ENCODE measurements at places on chromosomes 7 and 10.

DNA sequence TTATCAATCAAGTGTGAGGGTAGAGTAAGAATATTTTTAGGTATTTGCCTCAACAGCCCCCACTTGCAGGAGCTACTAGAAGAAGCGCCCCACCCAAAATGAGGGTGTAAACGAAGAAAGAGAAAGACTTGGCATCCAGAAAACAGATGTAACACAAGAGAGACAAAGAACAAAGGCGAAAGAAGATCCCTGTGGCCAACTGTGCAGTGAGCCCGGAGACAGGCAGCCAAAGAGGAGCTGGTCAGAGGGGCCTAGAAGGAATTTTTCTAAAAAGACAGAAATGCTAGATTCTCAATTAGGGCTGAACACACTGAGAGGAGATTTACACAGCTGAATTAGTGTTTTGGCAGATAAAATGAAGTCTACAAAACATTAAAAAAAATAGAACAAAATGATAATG, 29.6 kb upstream of the EIF5AL1 start:
- no peak for DNase-seq

- no peak for DNase-seq
Observed at GRCh38 chr10:106826716-106827115, 337.8 kb downstream of the SORCS1 start.

- DNase-seq: no peak
Observed at GRCh38 chr10:130901311-130902165, 410.0 kb downstream of the TCERG1L start.

DNA sequence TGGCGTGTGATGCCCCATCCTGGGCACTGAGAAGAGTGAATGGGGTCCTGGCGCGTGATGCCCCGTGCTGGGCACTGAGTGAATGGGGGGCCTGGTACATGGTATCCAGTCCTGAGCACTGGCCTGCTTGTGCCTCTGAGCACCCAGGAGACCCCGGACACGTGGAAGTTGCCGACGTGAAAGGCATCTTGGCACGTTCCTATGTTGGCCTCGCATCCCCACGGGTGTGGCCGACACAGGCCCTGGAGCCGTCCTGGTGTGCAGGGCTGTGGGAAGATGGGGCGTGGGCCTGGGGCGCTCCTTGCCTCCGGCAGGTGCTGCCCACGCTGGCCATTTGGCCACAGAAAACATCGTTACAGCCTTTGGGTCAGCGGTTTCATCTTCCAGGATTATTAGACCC, 35.5 kb downstream of the CFAP46 start:
- no peak for DNase-seq

DNA sequence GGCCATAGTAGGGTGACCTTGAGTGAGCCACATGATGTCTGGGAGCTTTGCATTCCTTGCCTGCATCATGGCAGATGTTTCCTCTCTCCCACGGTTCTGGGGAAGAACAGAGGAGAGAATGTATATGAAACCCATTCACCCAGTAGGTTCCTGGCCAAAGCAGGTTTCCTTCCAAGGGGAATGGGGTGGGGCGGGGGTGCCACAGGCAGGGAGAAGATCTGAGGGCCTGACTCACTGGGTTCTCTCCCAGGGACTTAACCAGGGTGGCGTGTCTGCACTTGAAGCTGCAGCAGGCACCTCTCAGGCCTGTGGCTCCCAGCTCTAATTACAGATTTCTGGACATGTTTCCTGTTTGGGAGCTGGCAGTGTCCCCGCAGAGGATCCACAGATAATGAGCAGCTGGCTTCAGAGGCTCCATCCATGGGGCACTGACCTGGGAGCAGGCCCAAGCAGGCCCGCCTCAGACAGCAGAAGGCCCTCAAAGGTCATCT, 50.2 kb upstream of the ZMIZ1 start:
- DNase-seq: no peak

DNA sequence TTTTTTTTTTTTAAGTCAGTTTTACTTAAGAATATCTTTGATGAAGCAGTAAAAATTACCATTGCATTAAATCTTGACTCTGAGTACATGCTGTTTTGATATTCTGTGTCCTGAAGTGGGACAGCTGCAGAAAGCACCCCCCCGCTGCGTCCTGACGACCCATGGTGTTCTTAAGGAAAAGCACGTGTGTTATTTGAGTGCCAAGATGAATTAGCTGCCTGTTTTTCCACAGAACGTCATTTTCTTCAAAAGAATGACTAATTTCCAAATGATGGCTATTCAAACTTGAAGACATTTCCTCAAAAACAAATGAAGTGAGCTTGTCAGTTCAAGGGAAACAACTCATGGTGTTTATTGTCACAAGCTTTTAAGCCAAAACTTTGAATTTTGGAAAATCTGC, 45.9 kb downstream of the CREM start:
- no peak for DNase-seq

GRCh38 chr10:70534281-70534680, 55.7 kb downstream of the PALD1 start:
- no peak for DNase-seq

- DNase-seq: no peak
Observed at GRCh38 chr7:23294549-23295400, 4.4 kb upstream of the MALSU1 start.
